ENCODE measurements at places on chromosomes 2 and 18. TPM values are rescaled to one million over a fixed set of nuclear protein-coding genes. Genes with fewer than 3 reads are reported as not detected.

DNA sequence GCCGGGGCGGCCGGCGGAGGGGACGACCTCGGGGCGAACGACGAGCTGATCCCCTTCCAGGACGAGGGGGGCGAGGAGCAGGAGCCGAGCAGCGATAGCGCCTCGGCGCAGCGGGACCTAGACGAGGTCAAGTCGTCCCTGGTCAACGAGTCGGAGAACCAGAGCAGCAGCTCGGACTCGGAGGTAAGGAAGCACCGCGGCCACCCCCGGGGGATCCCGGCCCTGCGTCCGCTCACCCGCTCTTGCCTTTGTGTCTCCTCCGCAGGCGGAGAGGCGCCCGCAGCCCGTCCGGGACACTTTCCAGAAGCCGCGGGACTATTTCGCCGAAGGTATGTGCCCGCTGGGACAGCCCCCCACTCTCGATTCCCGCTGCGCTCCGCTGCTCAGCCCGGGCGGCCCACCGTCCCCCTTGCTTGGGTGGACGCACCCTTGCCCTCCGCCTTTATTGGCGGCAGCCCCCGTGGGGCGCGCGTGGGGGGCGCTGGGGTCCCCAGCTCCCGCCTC is 611 bp downstream of the TCF7L1 start:
- peak; percentile 32 for DNase-seq

- DNase-seq: no peak
Measured at GRCh38 chr18:3405713-3406112, 44.3 kb upstream of the TGIF1 start.

DNA sequence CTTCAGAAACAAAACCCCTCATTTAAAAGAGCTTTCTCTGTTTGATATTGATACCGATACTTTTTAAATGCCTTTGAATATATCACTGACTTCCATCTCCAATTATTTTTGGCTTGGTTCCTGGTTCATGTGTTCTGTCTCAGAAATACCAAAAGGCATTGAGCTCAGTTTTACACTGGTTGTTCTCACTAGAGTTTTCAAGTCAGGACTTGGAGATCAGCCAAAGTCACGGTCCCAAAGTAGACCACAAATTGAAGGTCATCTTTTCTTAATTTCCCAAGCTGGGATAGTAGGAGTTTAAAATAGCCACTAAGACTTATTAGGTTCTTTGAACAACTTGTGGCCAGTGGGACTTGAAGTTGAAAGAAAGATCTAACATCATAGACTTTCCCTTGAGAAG is 24.2 kb downstream of the DHRS9 start:
- no peak for DNase-seq

- DNase-seq: no peak
Measured at GRCh38 chr2:30454571-30454970, 7.5 kb downstream of the LCLAT1 start.

- DNase-seq: no peak
Measured at GRCh38 chr2:3494984-3495666, 24.2 kb downstream of the ADI1 start.

- no peak for DNase-seq
Measured at GRCh38 chr18:12031846-12032245, 50.5 kb downstream of the IMPA2 start.

DNA sequence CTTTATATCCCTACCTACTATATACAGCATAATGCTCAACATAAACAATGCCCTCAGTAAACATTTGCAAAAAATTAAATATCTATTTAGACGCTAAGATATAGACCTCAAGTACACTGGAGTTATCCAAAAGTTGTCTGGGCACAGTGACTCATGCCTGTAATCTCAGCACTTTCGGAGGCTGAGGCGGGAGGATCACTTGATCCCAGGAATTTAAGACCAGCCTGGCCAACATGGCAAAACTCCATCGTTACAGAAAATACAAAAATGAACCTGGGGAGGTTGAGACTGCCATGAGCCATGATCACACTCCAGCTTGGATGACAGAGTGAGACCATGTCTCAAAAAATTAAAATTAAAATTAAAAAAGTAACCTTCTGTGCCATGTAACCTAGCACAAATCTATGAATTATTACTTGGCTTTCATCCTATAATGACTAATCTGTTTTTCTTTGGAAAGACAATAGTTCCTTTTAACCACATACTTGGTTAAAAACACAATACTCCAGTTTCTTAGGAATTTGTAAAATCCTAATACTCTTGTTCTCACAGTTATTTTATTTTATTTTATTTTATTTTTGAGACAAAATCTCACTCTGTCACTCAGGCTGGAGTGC is 6.7 kb upstream of the TNFAIP6 start:
- no peak for DNase-seq

DNA sequence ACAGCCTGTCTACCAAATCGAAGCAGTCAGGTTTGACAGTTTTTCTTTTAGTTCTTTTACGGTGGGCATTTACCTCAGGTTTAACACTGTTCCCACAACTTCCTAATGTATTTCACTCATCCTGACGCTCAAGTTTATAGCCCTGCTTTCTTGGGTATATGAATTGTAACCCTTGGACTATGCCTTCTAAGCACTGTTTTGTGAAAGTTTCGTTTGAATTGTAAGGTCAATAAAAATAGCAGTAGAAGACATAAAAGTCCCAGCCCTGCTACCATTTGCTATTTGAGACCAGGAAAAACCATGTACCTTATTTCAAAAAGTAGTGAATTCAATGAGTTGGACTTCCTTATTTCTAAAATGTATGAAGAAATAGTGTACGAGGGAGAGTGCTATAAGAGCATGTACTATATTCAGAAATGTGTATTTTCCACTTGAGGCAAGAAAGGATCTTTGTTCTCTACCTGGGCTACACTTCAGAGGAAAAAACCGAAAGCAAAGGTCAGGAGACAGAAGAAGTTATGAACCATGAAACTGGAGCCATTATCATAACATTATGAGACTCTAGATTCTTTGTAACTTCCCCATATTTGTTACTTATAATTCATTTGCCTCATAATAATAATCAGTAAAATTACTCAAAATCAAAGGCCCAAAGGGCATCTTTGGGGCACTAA is 1.9 kb upstream of the ZC3H15 start:
- DNase-seq: no peak

- DNase-seq: no peak
Measured at GRCh38 chr2:176261136-176261535, 8.1 kb upstream of the MTX2 start.

- no peak for DNase-seq
Measured at GRCh38 chr2:95278051-95278471, 3.8 kb downstream of the PROM2 start.

The TCF7L1 gene
- total RNA-seq: not detected

Data from activated CD4-positive, alpha-beta T cell treated with anti-CD3 and anti-CD28 coated beads for 36 hours (primary cell).